ENCODE measurements at places on chromosomes 3 and 15.

- no peak for DNase-seq
Observed at GRCh38 chr3:95813244-95813643, 1001.1 kb upstream of the EPHA6 start.

GRCh38 chr3:62574266-62574898, 201.0 kb upstream of the FEZF2 start:
- DNase-seq = no peak

GRCh38 chr3:101172516-101172915, 147.9 kb downstream of the IMPG2 start:
- DNase-seq = no peak

- no peak for DNase-seq
Observed at GRCh38 chr15:69131362-69132220, 28.8 kb upstream of the GLCE start.

DNA sequence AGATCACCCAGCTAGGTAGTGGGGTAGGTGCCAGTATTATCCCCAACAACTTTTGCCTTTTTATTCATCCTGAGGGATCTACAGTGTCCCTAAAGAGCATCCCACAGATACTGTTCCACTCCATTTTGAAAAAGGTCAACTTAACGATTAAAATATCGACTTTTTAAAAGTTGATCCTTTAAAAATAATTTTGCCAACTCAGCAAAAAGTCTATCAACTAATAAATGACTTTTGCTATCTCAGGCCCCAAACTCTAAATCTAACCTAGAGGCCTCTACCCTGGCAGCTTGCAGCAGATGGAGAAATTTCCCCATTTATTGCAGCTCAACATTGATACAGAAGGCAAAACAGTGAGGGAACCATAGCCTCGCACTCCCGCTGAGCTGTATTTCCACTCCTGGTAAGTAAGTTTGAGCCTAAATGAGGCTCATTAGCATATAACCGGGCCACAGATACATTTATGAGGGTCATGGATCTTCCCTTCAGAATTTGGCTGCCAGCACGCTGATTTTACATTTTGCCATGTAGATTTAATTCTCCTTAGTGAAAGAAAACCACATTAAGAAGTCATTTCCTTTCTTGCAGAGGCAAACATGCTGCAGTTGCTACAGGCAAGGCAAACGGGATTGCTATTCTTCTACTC, 704.1 kb upstream of the CFAP20DC start:
- DNase-seq = no peak

DNA sequence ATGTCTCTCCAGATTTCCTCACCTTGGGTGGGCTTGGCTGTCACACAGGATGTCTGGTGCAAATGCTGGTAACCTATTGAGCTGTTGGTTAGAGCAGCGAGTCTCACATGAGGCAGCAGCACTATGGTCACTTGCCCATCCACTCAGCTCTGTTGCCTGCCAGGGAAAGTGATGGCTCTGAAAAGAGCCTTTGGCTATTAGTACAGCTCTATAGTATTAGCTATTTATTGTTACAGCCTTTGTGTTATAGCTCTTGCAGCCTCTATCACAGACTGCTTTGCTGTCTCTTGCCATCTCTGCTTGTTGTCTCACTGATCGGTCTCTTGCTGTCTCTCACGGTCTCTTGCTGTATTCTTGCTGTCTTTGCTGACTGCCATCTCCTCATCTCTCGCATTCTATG, 114.3 kb downstream of the MFSD1 start:
- no peak for DNase-seq

GRCh38 chr3:138629526-138629925, 21.0 kb downstream of the FAIM start:
- no peak for DNase-seq

DNA sequence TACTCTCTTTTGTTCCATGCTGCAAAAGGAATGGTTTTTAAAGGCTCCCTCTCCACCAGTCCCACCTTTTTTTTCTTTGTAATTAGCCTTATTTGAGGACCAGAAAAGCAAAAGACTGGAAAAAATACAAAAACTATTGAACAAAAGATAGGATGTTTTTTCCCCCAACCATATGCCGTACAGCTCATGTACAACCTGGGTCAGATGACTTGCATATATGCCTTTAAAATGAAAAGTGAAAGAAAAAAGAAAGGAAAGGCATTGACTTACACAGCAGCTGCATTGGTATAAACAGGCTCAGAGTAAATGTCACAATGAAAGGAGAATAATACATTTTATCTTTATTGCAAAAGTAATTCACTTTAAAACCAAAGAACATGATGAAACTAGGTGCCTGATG, 69.5 kb upstream of the CMC1 start:
- no peak for DNase-seq

DNA sequence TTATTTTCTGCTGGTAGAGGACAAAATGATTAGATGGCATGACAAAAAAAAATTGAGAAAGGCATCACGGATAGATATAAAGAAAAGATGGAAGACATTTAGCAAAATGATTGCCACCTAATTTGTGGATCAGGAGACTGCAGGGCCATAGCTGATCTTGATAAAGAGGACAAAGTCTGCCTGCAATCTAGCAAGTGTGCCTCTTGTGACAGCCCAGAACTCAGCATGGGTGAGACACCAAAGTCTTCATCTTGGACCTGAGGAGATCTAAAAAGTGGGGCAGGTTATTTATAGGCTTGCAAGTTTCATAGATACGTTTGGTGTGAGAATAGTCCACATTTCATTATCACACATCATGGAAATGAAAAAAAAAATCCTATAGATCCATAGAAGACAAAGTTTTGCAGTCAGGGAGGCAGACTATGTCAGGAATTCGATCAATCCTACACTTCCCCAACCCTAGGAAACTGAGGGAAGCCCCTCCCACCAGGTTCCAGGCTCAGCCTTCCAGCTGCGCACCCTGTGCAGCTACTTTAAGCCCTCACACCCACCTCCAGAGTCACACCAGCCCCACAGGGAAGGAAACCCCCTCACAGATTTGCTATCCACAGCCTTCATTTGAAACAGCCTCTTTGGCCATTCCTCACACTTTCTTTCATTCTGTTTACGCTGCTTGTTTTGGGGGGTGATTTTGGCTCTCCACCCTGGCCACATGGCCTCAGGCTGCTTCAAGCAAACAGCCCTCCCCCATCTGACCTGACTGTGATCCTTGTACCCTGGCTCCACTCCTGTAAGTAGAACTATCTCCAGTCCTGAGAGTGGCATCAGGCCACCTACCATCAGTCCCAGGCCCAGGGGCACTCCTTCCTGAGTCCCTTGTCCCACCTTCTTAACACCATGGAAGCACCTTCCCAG, 28.1 kb upstream of the KLHL6 start:
- DNase-seq = no peak

- DNase-seq = no peak
Observed at GRCh38 chr3:123153125-123154019, 48.4 kb upstream of the SEC22A start.

DNA sequence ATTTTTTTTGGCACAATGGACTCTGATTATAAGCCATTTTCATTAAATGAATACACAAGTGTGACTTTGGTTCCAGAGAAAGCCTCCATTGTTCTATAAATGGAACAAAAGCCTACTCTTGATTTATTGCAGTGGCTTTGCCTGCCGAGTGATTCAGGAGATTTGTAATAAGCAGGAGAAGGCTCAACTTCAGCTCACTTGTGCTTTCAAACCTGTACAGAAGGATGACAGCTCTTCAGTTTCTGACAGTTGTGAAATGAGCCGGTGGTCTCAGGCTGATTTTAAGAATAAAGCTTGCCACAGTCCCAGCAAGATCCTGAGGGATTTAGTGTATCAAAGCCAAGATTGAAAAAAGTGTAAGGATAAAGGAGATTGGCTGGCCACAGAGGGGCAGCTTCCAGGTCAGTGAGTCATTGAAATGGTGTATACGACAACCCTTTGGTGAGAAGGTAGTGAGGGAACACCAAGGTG, 438.8 kb upstream of the TGFBR2 start:
- no peak for DNase-seq

- peak; percentile 19 for DNase-seq
Observed at GRCh38 chr3:77081240-77081661, 41.4 kb downstream of the ROBO2 start.

GRCh38 chr3:38647217-38647970, 2.1 kb downstream of the SCN5A start:
- DNase-seq = no peak

All from keratinocyte (primary cell).